ENCODE measurements at places on chromosomes 13 and 19.

- no peak for DNase-seq
These were observed 580.6 kb downstream of the LMO7 start for GRCh38 chr13:76216729-76217128.

- DNase-seq: no peak
These were observed 8.0 kb downstream of the SIRT6 start for GRCh38 chr19:4174213-4174894.

- DNase-seq: no peak
These were observed 1.5 kb upstream of the PRR12 start for GRCh38 chr19:49589502-49589905.

GRCh38 chr13:67094952-67095351, 135.2 kb downstream of the PCDH9 start:
- no peak for DNase-seq

- DNase-seq: no peak
These were observed 2521.1 kb downstream of the PCDH9 start for GRCh38 chr13:64709079-64709478.

All from stimulated activated CD4-positive, alpha-beta T cell treated with anti-CD3 and anti-CD28 coated beads, Interleukin-15, amount 100 ng/mL, for 1 hour (primary cell).